ENCODE measurements at places on chromosomes 6 and 20.

- no peak for DNase-seq
Measured at GRCh38 chr6:21325201-21325856, 268.2 kb upstream of the SOX4 start.

- no peak for DNase-seq
Measured at GRCh38 chr6:35512740-35513139, at the start of gene TULP1. Gene TULP1, minus strand, starts transcription at chr6:35512896. Its CDS starts 38 bp downstream, at chr6:35512858.

DNA sequence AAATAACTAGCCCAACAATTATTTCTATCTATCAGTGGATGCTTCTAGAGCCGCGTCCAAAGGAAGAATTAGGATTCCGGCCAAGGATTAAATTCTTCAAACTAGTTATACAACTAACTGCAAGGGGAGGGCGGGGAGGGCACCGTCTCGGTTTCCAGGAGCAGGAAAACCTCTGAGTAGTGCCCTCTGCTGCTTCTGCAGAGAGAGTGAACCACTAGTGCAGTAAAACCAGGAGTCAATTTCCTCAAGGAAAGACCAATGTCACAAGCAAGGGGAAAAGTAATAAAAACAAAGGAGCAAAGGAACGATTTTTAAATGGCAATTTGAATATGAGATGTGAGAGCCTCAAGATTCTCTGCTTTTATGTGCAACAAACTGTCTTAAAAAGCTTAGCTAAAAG is 16.5 kb upstream of the UBE2J1 start:
- no peak for DNase-seq

GRCh38 chr6:149405823-149406765 is 6.0 kb downstream of the SUMO4 start:
- DNase-seq = no peak

GRCh38 chr6:53544217-53544469 is 758 bp downstream of the GCLC start:
- no peak for DNase-seq

- no peak for DNase-seq
Measured at GRCh38 chr6:94733066-94733465, 844.3 kb upstream of the MANEA start.

- no peak for DNase-seq
Measured at GRCh38 chr6:71656121-71656520, 230.2 kb upstream of the RIMS1 start.

GRCh38 chr6:3782876-3783832 is 31.6 kb upstream of the PXDC1 start:
- no peak for DNase-seq

GRCh38 chr6:152984513-152984872 is 1.7 kb upstream of the FBXO5 start:
- no peak for DNase-seq

DNA sequence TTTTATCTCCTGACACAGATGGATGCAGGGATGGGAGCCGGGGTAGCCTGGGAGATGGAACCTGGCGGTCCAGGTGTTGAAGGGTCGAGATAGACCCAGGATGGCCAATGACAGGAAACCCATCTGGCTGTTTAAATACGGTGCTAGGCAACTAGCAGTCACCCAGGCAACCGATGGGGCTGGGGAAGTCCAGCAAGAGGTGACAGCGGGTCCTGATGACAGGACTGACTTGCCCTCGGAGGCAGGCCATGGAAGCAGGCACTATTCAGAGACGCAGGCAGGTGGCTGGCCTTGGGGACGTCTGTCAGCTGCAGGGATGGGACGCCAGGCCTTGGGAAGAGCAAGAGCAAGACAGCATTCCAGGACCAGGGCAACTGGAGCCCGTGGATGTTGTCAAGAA is 135.4 kb upstream of the RALGAPA2 start:
- DNase-seq = no peak
